ENCODE measurements at places on chromosomes 2 and 18.

DNA sequence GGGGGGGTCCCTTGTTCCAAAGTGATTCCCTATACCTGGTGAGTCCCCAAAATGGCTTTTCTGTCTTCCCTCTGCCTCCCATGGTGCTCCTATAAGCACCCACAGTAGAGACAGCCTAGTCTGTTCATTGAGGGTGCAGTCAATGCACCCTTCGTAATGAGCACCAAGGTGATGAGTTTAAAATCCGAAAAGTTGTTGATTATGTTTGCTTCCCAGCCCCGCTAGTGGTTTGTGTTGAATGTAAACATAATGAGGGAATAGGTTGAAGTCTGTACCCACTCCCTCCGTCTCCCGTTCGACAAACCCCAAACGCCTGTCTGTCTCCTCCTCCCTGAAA lies 2.3 kb downstream of the FOSL2 start:
- DNase-seq = no peak

DNA sequence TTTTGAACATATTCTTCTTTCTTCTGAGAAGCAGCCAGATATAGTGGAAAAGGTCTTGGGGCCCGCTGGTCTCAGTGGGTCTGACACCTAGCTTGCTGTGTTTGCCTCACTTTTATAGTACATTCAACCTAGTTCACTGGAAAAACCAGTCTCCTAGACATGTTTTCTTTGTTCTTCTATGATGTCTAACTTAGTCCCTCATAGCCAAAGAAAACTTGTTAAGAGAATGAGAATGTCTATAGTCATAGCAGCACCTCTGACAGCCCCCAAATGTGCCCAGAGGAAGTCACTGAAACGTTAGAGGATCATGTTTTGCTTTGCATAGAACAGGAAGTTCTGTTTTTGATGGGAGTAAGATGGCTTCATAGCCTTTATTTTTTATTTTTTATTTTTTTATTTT lies 40.3 kb downstream of the TNFRSF11A start:
- no peak for DNase-seq

GRCh38 chr2:187971893-187972292 lies 319.8 kb upstream of the GULP1 start:
- no peak for DNase-seq

- no peak for DNase-seq
Observed at GRCh38 chr2:98913916-98914712, 21.9 kb downstream of the CRACDL start.

- DNase-seq = no peak
Observed at GRCh38 chr18:48051945-48052840, 121.7 kb upstream of the SMAD2 start.

GRCh38 chr2:134148172-134148571 lies 105.7 kb upstream of the MGAT5 start:
- no peak for DNase-seq

DNA sequence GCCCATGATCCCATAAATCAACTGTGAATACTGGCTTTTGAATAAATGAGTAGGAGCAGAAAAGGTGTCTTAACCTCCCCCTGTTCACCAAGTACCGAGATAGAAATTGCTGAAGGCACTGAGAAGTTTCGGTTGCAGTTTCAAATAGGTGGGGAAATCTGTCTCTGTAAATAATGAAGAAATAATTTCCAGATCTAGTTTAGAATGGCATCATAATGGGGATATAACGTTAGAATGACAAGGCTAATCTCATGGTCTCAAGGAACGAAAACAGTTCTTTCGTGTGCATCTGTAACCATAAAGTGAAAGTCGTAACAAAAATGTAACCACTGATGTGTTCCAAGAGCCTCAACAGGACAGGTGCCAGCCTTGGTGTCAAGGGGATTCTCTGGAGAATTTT lies 49.9 kb upstream of the TMEM18 start:
- no peak for DNase-seq

GRCh38 chr2:17799301-17800120 lies 16.7 kb upstream of the MSGN1 start:
- DNase-seq = no peak

GRCh38 chr2:234496835-234497593 lies at the start of gene ARL4C:
ARL4C (minus strand) TSS chr2:234497081; CDS start chr2:234496586, 495 bp downstream.
- peak; percentile 84 for DNase-seq

GRCh38 chr2:181419129-181419855 lies 37.9 kb upstream of the ITGA4 start:
- DNase-seq = no peak

GRCh38 chr18:70936160-70936559 lies 647.3 kb downstream of the SOCS6 start:
- DNase-seq = no peak

DNA sequence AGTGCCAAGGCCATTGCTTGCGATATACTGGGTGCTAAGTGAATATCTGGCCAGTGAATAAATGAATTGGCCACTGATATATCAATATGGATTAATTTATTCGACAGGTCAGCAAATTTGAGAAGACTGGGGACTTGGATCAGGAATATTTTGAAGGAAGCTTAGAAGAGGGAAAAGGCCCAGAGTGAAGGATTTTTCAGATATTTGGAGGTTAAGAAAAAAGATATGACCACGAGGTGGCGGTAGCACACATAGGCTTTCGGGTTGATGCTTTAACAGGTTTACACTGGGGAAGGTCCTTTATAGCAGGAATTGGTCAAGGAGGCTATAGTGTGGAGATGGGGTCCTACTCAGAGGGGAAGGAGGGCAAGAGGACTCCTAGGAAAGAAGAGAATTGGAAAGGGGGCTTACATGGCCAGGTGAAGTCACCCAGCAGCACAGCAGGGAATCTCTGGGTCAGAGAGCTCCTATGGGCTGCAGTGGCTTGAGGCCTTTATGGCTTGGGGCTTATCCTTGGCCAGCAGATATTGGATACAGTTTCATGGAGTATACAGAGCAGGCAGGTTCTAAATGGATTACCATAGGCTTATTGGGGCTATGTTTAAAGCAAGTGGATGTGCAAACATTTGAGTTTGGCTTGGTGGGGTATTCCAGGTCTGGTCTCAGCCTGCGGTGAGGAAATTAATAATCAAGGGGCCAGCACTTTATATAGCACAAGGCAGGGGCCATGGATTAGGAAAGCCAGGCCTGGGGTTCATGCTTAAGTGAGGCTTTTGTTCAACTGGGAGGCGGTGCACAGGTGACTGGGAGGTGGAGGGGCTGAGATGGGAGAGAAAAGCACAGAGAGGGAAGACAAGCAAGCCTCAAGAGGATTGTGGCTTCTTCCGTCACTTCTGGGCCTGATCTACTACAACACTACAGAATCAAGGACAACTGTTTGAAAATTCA lies 9.7 kb downstream of the IL1RN start:
- peak; percentile 59 for DNase-seq

DNA sequence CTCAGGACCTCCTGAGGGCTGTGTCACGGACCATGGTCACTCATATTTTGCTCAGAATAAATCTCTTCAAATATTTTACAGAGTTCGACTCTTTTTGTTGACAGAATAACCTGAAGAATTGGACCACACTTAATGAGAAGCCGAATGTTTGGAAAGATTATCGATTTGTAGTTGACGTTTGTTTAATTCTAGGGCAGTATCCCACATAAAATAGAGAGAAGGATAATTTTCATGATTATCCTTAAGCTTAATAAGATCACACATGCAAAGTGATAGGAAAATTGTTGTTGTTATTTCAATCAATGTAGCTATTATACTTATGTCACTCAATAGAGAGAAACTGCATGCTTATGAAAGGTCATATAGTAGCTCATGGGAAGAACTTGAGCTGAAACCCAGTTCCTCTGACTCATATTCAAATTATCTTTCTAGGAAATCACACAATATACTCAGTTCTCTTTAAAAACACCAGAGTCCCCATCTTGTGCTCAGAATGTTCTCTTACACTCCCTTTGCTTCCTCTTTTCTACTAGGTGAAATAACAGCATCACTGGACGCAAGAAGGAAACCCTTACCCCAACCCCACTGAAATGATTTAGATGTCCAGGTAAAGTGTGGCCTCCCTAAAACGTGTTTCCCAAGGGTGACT lies 982.1 kb downstream of the TSN start:
- DNase-seq = no peak

GRCh38 chr2:136766073-136766404 lies 694 bp downstream of the THSD7B start:
- DNase-seq = no peak

- DNase-seq = no peak
Observed at GRCh38 chr18:80254971-80255500, 7.7 kb upstream of the PARD6G start.

DNA sequence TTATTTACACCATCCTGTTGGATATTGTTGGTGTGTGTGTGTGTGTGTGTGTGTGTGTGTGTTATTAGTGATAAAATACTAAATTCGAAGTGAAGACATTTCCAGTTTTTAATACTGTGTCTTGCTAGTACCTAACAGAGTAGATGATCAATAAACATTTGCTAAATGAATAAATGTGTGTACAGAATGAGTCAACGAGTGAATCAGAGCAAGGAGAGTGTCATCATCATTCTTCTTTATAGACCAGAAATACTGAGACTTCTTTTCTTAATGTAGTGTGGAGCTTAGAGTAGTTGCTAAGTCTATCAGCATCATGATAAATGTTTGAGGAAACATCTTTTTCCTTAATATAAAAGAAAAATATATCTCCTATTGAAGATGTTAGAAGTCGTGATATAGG lies 169.7 kb upstream of the SATB2 start:
- DNase-seq = no peak

- DNase-seq = peak; percentile 7
Observed at GRCh38 chr18:73688851-73689711, 458.6 kb downstream of the FBXO15 start.

- no peak for DNase-seq
Observed at GRCh38 chr2:187878112-187878511, 323.9 kb upstream of the TFPI start.

DNA sequence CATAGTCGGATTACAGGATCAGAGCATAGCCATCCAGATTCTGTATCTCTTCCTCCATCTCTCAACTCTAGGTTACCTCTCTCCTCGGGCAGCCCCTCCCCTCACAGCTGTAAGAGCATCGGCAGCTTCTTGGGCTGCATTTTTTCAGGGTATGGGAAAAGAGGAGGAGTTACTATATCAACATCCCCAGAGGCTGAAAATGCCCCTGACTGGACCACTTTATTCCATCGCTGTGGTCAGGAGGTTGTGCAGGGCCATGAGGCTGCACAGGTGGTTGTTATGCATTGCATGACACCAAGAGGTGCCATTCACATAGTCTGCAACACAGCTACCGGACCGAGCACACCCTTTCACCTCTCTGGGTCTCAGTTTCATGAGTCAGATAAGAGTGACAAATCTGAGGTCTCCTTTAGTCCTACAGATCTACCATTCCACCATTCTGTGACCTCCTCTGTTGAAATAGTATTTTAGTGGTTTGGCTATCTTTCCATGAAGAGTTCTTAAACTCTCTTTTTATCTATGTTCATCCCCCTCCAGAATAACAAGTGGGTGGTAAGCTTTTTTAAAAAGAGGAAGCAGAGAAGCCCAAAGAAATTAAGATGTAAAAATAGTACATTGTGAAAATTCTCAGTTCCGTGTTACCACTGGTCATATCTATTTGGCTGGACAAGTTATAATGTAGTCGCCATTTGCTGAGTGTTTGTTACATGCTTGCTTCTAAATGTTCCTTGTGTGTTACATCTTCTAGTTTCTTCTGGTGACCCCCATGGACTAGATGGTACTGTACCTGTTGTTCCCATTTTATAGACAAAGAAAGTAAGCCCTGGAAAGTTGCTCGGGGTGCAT lies 56.6 kb upstream of the SLC1A4 start:
- no peak for DNase-seq

DNA sequence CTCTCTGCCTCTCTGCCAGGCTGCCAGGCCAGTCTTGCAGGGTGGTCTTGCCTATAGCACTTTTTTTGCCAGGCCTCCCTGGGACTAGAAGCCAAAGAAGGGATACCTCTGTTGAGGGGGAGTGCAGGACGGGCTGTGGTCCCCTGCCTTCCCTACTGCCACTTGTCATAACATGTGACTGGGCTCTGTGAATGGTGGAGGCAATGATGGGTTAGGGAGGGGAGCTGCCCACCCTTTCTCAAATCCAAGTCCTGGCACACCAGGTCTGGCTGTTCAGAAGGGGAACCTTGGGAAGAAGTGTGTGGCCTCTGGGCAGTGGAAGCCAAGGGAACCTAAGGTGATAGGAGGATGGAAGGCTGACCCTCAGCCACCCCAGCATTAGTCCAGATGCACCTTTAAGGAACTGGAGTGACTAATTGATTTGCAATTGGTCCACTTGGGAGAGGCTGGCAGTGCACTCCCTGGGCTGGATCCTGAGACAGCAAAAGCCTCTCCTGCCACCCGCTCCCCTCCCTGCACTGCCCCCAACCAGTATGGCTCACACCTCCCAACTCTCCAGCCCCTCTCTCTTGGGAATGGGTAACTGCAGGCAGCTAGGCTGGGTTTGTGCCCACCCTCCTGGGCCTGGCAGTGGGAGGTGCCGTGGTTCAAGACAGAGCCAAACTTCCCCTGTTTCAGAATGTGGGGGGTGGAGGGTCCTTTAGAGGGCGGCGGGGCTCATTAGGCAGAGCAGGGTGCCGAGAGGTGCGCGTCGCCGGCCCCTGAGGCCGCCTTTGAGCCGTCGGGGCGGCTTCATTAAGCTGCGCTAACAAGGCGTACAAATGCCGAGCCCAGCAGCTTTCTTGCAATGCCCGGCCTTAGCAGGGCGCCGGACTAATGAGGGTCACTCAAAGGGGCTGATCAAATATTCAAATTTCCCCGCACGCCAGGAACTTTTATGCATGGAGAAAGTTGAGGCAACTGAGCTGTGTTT lies 4.5 kb upstream of the SIX3 start:
- DNase-seq = no peak

DNA sequence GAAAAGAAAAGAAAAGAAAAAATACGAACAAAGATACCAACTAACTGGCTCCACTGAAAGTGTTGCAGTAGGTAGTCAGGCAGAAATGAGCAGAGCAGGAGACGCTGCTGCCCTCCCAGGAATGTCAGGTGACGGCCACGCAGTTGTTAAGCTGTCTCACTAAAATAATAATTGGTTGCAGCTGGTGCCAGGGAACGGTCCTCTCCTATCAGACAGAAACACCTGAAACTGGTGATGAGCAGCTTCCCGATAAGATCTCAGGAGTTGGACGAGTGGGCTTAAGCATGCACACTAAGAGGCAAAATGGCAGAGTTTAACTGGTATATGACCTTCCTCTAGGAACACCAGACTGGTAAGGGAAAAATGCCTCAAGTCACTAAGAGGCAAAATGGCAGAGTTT lies 611.1 kb downstream of the ZEB2 start:
- no peak for DNase-seq

DNA sequence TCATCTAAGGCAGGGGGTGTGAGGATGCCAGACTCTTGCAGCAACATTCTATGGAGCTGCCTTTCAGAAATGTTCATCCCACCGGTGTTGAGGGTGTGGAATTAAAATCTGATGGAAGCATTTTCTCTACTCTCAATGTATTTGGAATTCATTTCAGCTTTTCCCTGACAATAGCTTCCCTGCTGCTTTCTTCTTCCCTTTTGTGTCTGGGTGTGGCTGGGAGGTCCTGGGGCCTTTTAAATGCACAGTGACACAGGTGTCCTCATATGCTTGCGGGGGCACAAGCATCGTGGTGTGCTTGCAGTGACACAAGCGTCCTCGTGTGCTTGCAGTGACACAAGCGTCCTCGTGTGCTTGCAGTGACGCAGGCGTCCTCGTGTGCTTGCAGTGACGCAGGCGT lies 43.4 kb upstream of the ASB18 start:
- no peak for DNase-seq

- no peak for DNase-seq
Observed at GRCh38 chr2:215405722-215406581, 29.9 kb downstream of the FN1 start.

GRCh38 chr2:195447323-195447975 lies 209.6 kb upstream of the SLC39A10 start:
- no peak for DNase-seq

All from AG08395 (cell line).